ENCODE measurements at places on chromosomes 11 and 22.

DNA sequence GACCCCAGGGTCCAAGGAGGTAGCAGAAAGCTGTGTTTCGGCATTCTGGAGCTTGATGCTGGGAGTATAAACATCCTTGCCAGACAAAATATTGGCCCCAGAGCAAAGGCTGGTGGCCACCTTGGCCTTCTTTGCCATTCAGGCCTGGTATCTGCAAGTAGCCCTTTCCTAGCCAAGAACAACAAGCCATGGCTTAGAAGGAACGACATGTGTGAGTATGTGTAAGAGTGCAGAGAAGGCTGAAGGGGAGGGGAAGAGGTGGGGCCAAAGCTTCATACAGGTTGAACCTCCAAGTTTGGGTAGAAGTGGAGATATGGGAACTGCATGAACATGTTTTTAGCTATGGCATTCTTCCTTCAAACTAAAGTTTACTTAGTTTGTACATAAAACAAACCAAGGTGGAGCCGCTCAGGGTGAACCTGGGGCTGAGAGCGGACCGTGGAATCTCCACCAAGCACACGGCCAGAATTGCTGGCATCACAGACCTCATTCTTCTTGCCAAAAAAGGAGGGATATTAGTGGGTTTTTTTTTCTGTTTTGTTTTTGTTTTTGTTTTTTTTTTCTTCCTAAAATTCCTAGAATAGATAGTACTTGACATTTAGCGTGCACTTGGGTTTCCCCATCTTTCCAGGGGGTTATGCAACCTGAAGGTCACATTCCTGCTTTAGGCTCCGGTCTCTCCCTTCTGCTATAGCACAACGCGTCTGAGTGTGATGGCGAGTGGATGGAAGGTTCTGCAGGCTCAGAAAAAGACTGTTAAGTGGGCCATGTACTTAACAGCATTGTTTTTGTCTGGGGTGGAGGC, 70.9 kb downstream of the ADAMTS15 start:
- DNase-seq = no peak

GRCh38 chr22:31567702-31568101, 71.4 kb downstream of the SFI1 start:
- DNase-seq = no peak

- no peak for DNase-seq
These were observed 78.7 kb upstream of the PPARA start for GRCh38 chr22:46071451-46072109.

- DNase-seq = no peak
These were observed 304.1 kb downstream of the GUCY1A2 start for GRCh38 chr11:106714199-106714598.

DNA sequence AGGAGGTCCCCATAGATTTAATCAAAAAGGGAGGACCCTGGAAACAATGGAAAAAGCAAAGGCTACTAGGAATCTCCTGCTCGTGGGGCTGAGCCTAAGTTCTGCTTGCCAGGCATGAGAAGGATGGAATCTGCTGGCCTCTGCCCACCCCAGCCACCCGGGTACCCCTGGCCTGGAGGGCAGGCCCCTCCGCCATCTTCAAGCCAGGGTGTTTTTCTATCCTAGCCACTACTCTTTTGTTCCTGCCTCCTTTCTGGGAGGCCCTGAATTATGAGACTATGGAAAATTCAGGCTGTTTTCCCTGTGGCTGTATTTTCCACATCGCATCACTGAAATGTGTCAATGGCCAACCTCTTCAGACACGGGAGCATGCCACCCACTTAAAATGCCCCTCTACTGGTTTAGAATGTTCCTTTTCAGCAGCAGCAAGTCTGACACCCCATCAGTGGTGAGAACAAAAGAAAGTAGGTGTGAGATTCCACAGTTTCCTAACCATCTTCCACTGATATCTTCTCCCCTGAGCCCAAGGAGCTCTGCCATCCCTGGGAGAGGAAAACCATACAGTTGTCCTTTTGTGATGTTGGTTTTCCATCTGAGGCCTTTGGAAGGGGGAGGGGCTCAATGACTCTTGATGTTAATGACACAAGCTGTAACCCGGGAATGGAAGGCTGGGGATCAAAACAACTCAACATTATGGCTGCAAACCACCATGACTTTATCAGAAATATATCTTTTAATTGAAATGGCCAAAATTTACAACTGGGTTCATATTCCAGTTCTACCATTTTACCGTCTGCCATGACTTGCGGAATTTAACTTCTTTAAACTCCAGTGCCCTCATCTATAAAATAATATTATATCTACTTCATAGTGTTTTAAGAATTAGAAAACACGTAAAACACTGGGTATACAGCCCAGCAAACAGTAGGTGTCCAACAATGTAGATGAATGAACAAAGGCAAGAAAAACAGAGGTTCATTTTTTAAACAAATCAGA, 22.2 kb downstream of the DKK3 start:
- no peak for DNase-seq

Data from GM20000 (cell line).